ENCODE measurements at places on chromosomes 13 and 19. TPM values are rescaled to one million over a fixed set of nuclear protein-coding genes. Genes with fewer than 3 reads are reported as not detected.

Gene ZNF414
- total RNA-seq = 23.6 TPM

Gene IGFL2
- 0.46 TPM for total RNA-seq

DNA sequence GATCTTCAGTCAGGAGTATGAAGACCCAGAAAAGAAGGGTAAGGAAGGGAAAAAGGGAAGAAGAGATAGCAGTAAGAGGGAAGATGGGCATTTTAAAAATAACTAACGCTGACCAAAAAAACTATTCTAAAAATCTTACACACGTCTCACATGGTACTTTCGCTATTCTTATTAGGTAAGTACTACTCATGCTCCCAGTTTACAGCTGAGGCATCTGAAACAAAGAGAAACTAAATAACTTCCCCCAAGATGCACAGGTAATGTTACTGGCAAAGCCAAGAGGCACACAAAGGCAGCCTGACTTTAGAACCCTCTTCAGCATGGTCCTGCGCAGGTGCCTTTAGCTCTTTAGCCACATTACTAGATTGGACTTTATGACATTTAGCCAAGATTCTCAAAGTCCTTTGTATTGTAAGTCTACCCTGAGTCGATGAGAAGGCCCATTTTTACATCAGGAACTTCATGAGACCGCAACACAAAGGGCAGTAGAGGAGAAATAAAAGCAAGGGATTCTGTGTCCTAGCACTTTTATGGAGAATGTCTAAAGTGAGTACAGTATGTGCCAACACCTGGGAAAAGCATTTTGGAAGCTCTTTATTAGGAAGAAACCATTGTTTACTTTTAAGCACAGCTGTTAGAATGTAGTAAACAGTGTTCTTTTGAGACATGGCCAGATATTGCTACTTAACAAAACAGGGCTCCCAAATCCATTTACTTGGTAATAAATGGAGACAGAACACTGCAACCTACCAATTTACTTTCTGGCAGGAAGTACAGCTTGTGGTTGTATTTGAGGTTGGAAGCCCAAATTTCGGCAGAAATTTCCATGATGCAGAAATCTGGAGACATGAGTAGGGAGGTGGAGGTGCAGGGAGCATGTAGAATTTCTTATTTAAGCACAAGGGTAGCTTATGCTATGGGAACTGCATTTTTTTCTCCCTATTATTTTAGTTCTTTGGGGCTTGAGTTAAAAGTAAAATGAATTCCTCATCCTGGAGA is 250.7 kb downstream of the KCTD12 start:
- no peaks in the 10 kb centered on the region for H3K36me3 ChIP-seq
- H3K27ac ChIP-seq = no peak overlapping the region
- no peaks in the 10 kb centered on the region for H3K27me3 ChIP-seq
- H3K4me1 ChIP-seq = no peaks in the 10 kb centered on the region

- H3K27me3 ChIP-seq = peaks cover 6% of the 10 kb centered on the region
- H3K36me3 ChIP-seq = peaks cover 3% of the 10 kb centered on the region
- no peak overlapping the region for H3K4me3 ChIP-seq
Observed at GRCh38 chr13:46593398-46593797, 40.4 kb downstream of the LRCH1 start.

- H3K27ac ChIP-seq = peak overlapping the region; percentile 96
- peak overlapping the region; percentile 82 for H3K4me3 ChIP-seq
- no peak for DNase-seq
- peaks cover 47% of the 10 kb centered on the region for H3K36me3 ChIP-seq
- peaks cover 12% of the 10 kb centered on the region for H3K4me1 ChIP-seq
- H3K27me3 ChIP-seq = no peaks in the 10 kb centered on the region
Observed at GRCh38 chr19:57363688-57364181, 384 bp downstream of the TRAPPC2B start.

GRCh38 chr13:20121159-20121525 is 39.7 kb downstream of the GJA3 start:
- H3K36me3 ChIP-seq = no peaks in the 10 kb centered on the region
- H3K27me3 ChIP-seq = peaks cover 28% of the 10 kb centered on the region
- DNase-seq = no peak

- H3K27ac ChIP-seq = no peak overlapping the region
- H3K4me1 ChIP-seq = peaks cover 26% of the 10 kb centered on the region
- H3K36me3 ChIP-seq = peaks cover 10% of the 10 kb centered on the region
- no peak for DNase-seq
Observed at GRCh38 chr19:16345457-16345856, 20.8 kb downstream of the KLF2 start.

- H3K27me3 ChIP-seq = peaks cover 80% of the 10 kb centered on the region
- DNase-seq = no peak
- H3K4me1 ChIP-seq = peaks cover 24% of the 10 kb centered on the region
- no peak overlapping the region for H3K4me3 ChIP-seq
- H3K27ac ChIP-seq = no peak overlapping the region
Observed at GRCh38 chr13:78608252-78608687, 4.9 kb upstream of the POU4F1 start.
